H1 (cell line): ENCODE measurements at places on chromosomes 5 and 9. TPM values are rescaled to one million over a fixed set of nuclear protein-coding genes. Genes with fewer than 3 reads are reported as not detected.
A peak's percentile ranks its signal among the peaks of the same experiment; 100 is the strongest.

Gene PCDHGC5
- total RNA-seq = 0.78 and 1.1 TPM in 2 replicates

Gene CCDC180
- total RNA-seq = 3.6 and 8.2 TPM in 2 replicates

Gene FCN2
- total RNA-seq = not detected in 2 replicates

Gene MRPS27
- 102 and 105 TPM in 2 replicates for total RNA-seq

Gene KIAA0825
- 0.98 and 1.0 TPM in 2 replicates for total RNA-seq

Gene NPR3
- total RNA-seq = not detected in 2 replicates

Gene CDH12
- not detected in 2 replicates for total RNA-seq

Gene EPB41L4A
- 4.6 and 6.1 TPM in 2 replicates for total RNA-seq

Gene TERT
- total RNA-seq = 21.0 and 23.1 TPM in 2 replicates

DNA sequence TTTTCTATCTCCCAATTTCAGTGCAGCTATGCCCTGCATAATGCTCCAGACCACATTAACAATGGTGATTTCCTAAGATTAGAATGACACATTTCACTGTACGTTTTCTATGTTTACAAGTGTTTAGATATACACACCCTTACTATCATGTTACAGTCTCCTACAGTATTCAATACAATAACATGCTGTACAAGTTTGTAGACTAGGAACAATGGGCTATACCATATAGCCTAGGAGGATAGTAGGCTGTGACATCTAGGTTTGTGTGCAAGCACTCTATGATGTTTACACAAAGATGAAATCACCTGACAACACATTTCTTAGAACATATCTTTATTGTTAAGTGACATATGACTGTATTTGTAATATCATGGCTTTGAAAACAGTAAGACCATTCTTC lies 1435.6 kb upstream of the NUDT12 start:
- DNase-seq = no peak

- no peak for DNase-seq
Measured at GRCh38 chr9:123418052-123418430, 62.0 kb downstream of the CRB2 start.

DNA sequence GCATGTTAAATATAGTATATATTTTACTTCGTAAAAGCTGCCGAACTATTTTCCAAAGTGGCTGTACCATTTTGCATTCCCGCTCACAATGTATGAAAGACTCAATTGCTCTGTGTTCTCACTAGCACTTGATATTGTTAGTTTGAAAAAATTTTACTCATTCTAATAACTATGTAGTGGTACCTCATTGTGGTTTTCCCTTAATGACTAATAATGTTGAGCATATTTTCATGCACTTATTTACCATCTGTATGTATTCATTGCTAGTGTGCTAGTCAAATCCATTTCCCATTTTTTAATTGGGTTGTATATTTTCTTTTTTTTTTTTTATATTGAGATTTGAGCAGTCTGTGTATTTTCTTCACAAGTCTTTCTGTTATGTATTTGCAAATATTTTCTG lies 58.4 kb downstream of the RANBP17 start:
- DNase-seq = no peak

DNA sequence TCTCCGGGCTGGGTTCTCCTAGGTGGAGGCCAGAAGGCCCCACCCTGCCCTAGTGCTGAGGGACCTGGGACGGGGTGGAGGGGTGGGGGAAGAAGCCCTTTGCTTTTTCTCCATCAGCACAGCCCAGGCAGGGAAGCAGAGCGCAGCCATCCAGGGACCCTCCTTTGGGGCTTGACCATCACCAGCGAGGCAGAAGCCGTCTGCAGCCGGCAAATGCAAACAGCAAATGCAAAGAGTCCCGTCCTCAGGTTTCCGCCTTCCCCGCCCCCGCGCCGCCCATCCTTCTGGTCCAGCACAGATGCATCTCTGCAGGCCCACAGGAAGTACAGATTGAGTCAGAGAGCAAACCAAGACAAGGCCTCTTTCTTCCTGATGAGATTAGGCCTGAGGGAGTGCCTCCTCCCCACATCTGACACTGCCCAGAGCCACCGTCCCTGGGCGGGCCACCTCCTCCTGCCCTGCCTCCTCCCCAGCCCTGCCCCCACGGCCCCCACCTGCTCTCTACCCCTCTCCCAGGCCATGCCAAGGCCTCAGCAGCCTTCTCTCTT lies 23.4 kb downstream of the CORO2A start:
- no peak for DNase-seq

GRCh38 chr5:119951330-119951934 lies 322.1 kb downstream of the FAM170A start:
- no peak for DNase-seq

GRCh38 chr5:119808474-119808873 lies 179.1 kb downstream of the FAM170A start:
- no peak for DNase-seq

DNA sequence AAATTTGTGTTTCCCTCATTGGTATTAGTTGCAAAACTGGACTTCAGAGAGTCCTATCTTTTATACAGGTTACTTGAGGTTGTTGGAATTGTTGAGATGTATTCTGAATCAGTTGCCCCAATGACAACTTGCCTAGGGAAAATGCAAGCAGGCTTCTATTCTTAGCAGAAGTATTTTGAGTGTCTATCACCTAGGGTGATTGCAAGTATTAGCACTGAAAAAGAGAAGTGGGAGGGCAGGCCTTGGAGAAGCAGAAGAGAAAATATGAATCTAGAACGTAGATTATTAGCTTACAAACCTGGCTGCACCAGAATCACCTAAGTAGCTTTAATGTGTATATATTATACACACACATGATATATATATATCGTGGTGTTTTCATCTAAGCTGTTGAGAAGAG lies 43.2 kb downstream of the ADAMTS12 start:
- no peak for DNase-seq

DNA sequence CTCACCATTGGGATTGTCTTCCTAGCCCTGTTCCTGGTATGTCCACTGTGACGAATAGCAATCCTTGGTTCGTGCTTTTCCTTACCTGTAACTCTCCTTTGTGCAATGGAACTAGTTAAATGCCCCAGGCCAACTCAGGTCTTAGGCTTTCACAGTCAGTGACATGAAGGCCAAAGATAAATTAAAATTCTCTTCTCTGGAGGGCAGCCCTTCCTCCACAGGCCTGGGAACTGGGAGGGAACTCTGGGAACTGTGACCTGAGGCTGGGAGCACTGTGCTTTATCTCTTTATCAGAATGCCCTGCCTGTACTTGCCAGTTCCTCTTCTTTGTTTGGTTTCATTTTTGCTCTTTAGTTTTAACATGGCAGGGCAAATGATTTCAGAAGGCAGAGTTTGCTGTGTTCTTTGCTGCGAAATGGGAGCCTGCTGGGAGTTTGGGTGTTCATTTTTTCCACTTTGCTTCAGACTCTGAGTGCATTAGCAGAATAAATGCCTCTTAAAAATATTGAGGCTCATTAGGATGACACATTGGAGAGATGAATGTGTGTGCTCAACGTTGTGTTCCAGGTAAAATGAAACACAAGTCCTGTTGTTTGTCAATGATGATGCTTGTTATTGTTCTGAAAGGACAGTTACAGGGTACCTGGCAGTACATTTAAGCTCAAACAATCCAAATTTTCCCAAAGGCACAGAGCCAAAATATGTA lies 118.1 kb downstream of the NUDT12 start:
- no peak for DNase-seq

GRCh38 chr9:104923740-104924139 lies 4.2 kb downstream of the ABCA1 start:
- DNase-seq = no peak

DNA sequence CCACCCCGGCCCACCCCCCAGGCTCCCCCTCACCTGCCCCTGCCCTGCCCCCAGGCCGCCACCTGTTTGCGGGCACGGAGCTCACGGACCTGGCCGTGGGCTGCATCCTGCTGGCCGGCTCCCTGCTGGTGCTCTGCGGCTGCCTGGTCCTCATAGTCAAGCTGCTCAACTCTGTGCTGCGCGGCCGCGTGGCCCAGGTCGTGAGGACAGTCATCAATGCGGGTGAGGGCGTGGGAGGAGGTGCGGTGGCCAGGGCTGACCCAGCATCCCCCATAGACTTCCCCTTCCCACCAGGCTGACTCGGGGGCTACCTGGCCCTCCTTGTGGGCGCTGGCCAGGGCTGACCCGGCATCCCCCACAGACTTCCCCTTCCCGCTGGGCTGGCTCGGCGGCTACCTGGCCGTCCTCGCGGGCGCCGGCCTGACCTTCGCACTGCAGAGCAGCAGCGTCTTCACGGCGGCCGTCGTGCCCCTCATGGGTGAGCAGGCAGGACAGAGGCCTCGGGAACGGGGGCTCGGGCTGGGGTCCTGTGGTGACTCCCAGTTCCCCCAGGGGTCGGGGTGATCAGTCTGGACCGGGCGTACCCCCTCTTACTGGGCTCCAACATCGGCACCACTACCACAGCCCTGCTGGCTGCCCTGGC lies 3.5 kb downstream of the SLC34A3 start:
- DNase-seq = no peak

DNA sequence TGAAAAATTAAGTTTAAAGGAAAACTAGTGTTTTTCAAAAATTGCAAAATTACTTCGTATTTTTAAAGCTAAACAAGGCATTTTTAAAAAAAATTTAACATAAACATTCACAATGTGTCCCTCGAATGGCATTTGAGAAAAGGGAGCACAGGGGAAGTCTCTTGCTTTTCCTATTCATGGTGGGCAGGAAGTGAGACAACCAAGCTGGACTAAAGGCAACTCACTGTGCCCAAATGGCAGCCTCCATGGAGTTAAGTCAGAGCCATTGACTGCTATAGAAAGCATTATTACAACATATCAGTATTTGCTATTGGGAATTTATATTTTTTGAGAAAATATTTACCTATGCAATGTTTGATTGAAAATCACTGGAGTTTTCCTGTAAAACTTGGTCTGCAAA lies 8.3 kb downstream of the HNRNPH1 start:
- DNase-seq = no peak

DNA sequence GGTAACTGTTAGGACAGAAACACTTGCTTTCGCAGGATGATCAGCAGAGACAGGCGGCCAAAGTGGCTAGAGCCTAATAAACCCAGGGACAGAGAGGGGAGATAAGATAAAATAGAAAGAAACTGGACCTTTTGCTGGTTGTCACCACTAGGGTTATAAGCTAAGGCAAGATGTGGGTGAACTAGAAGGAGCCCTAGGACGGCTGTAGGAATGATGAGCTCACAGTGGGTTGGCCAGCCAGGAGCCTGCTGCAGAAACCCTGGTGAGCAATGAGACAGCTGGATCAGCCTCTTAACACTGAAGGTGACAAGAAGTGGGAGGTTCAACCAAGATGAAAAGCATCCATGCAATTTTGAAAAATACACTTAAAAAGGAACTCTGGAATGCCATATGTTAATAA lies 13.5 kb downstream of the CTNND2 start:
- no peak for DNase-seq

DNA sequence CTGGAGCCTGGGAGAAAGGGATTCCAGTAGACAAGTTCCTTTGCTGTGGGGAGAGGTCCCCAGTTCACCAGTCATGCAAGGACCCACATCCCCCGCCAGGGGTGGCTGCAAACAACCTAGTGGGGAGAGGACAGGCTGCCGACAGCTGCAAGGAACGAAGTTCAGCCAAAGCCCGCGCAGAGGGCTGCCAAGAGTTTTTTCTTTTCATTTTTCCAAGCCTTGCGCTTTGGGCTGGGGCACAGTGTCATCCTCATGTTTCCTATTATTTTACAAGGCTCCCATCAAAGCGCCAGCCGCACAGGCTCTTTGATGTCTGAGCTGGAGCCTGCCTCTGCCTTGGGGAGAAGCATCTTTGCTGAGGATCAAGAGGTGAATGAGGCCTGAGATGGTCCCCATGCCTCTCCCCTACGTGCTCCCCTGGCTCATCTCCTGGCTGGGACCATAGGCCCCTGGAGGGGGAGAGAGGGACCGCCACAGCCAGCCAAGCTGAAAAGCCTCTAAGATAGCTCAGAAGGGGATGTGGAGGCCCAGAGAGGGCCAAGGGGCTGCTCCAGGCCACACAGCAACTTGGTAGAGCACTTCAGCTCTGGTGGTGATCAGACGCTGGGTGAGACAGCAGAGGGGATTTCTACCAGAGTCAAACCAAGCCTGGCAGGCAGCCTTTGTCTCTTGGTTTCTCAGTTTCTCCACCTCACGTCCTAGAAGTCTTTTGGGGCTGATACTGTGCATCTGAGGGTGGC lies 50.4 kb upstream of the SYNPO start:
- DNase-seq = no peak

DNA sequence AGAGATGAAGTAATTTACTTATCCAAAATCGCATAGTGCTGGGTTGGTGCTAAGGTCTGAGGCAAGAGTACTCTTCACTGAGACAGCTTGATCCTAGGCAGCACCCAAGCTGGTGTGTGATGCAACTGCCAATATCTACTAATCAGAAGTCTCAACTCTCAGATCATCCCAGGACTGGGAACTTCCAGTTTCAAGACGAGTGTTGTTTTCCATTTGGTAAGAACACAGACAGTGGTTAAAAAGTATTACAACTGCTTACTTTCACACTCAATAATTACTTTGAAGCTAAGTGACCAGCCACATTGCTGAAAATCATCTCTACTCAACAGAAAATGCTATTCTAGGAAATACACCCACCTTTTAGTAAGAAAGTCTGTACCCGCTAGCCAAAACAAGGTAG lies 45.3 kb downstream of the FBXW11 start:
- no peak for DNase-seq

DNA sequence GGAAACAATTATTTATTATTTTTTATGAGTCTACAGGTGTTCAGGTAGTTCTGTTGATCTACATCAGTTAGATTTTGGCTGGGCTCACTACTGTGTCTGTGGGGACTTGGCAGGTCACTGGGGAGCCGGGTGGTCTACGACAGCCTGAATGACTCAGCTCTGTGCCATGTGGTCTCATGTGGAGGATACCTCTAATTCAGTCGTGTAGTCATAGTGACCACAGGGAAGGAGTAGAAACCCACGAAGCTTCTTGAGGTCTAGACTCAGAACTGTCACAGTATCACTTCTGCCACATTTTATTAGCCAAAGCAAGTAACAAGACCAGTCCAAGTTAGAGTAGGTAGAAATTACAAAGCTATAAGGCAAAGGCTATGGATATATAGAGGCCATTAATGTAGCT lies 64.7 kb upstream of the GRAMD2B start:
- no peak for DNase-seq

- peak; percentile 98 for DNase-seq
Measured at GRCh38 chr9:114155263-114155994, at the start of gene COL27A1. Gene COL27A1, plus strand, starts transcription at chr9:114155537. Its CDS starts 414 bp downstream, at chr9:114155951.

- DNase-seq = no peak
Measured at GRCh38 chr9:126081746-126082145, 244.9 kb upstream of the MVB12B start.

GRCh38 chr5:60248901-60249300 lies 355.4 kb upstream of the PDE4D start:
- no peak for DNase-seq
